ENCODE measurements at places on chromosomes 4 and X.

- no peak for DNase-seq
These were observed 3.1 kb downstream of the POLR2B start for GRCh38 chr4:56981795-56982201.

DNA sequence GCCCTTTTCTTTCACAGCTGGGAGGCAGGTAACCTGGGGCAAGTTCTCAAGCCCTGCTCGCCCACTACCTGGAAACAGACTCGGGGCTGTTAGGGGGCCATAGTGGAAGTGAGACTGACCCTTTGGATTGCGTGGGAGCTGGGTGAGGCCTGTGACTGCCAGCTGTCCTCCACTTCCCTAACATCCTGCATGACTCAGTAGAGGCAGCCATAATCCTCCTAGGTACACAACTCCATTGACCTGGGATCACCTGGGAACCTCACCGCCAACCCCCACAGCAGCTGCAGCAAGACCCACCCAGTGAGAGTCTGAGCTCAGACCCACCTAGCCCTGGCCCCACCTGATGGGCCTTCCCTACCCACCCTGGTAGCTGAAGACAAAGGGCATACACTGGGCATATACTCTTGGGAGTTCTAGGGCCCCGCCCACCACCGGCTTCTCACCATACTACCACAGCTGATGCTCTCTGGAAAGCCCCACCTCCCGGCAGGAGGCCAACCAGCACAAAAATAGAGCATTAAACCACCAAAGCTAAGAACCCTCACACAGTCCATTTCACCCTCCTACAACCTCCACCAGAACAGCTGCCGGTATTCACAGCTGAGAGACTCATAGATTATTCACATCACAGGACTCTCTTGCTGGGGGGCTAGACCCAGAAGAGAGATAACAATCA is 61.1 kb upstream of the DCTD start:
- no peak for DNase-seq

DNA sequence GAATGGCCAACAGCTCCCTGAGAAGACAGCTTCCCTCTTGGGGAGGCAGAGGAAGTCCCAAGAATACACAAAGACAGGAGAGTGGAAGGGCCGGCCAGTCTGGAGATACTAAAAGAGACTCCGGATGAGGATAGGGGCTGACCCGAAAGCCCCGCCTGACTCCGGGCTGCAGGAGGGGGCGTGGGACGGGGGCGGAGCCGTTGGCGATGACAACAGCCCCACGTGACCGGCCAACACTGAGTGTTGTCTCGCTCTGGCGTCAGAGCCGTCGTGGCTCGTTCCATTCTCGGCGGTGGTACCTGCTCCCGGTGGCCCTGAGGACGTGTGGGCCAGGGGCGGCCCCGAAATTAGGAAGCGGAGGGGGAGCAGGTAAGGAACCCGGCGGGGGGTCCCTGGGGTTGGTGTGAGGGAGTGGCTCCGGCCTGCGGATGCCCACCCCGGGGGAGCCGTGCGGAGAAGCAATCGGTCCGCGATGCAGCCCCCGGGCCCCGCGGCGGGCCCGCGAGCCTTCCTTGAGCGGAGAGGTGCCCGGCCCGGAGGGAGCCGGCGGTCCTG is at the start of gene BEX4:
TSS of gene BEX4 (plus strand) at position 239 of the 555 bp plus-strand sequence. CDS start 1,046 bp downstream, outside the sequence.
- peak; percentile 30 for DNase-seq

- no peak for DNase-seq
These were observed 765.4 kb upstream of the PCDH10 start for GRCh38 chr4:132383571-132384199.

- no peak for DNase-seq
These were observed 69.9 kb downstream of the TEX13A start for GRCh38 chrX:105150557-105150956.

- no peak for DNase-seq
These were observed 70.5 kb downstream of the GATB start for GRCh38 chr4:151690164-151690870.

- no peak for DNase-seq
These were observed 660 bp upstream of the ARHGEF9 start for GRCh38 chrX:63785708-63786040.

DNA sequence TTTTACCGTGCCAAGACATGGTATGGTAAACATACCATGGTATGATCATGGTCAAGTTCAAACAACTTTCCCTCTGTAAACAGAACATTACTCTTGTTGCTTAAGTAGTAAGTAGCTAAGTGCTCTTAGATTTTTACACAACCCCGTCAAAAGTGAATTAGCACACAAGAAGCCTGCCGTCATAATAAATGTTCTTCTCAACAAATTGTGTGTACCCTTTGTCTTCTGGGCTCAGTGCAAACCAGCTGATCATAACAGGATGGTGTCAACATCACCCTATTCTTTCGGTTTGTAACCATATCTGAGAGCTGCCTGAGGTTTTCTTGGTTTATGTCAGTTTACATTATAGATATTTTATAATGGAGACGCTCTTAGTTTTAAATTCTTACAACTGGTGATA is 28.8 kb downstream of the MSL3 start:
- no peak for DNase-seq

- no peak for DNase-seq
These were observed 182.1 kb downstream of the TENM3 start for GRCh38 chr4:182425302-182425701.

GRCh38 chr4:53916431-53916889 is 147.9 kb downstream of the CHIC2 start:
- no peak for DNase-seq

DNA sequence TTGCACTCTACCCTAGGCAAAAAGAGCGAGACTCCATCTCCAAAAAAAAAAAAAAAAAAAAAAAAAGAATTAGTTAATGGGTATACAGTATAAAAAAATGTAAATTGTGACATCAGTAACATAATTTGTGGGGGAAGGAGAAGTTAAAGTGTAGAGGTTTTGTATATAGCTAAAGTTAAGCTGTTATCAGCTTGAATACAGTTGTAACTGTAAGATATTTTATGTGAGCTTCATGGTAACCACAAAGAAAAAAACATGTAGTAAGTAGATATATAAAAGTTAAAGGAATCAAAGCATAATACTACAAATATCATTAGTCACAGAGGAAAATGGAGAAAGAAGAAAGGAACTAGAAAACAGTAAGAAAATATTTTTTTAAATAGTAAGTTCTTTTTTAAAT is 53.2 kb upstream of the EPGN start:
- no peak for DNase-seq

GRCh38 chrX:50403903-50404302 is 66.7 kb downstream of the DGKK start:
- DNase-seq: no peak

Data from esophagus squamous epithelium (tissue), 5 donors.